Activated CD4-positive, alpha-beta T cell treated with anti-CD3 and anti-CD28 coated beads, Interleukin-2, amount 50 U/mL, for 16 hours (primary cell): ENCODE measurements at places on chromosomes 12 and 14.

- no peak for DNase-seq
These were observed 65.1 kb upstream of the NCOR2 start for GRCh38 chr12:124632519-124632984.

- peak; percentile 18 for DNase-seq
These were observed 33.4 kb upstream of the SYNDIG1L start for GRCh38 chr14:74459289-74459946.

DNA sequence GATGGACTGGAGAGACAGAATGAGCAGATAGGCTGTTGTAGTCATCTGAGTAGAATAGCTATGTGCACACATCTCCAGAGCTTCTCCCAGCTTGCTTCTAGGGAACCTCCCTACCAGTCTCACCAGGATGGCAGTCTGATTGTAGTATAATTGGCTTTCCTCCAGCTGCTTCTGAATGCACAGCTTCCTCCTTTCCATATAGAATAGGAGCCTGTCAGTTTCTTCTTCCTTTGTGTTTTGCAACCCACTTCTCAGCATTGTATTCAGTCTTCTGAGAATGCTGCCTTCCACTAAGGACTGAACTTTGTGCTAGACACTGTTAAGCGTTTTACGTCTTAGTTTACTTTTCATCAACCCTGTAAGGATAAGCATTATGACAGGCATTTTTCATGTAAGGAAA, 2.2 kb upstream of the CSAD start:
- no peak for DNase-seq

DNA sequence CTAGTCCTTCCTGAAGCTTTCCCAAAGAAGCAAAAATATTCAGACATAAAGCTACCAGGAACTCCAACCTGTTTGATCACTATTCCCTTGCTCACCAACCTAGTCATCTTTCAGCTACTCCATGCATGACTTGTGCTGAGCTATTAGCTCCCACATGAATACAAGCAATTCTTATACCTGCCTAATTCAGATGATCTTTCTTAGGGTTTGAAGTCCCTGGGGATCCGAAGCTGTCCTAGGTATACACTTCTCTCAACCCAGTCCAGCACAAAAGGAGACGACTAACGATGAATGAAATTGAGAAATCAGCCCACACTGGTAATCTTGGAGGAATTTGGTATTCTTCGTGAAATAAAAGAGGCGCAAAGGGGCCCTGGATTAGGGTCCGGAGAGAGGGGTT, 631 bp upstream of the PTGR2 start:
- no peak for DNase-seq

DNA sequence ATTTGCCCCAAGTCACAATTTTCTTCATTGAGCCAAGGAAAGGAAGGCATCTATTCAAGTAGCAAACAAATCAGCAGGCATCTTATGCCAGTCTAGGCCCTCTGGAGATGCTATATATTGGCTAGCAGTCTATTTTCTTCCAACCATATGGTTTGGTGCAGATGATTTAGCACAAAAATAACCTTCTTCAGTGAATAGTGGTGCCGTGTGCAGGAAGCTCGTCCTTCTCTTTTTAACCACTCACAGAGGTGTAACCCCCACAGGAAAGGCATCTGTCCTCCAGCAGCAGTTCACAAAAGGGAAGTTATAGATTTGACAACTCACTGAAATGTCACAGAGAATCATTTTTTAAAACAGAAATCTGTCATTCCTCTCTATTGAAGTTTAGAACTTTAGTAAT, 445.7 kb upstream of the SYT1 start:
- no peak for DNase-seq

GRCh38 chr12:108702595-108703320, 28.6 kb downstream of the CORO1C start:
- no peak for DNase-seq

- DNase-seq: no peak
These were observed 347.1 kb upstream of the DDHD1 start for GRCh38 chr14:53500191-53500590.

DNA sequence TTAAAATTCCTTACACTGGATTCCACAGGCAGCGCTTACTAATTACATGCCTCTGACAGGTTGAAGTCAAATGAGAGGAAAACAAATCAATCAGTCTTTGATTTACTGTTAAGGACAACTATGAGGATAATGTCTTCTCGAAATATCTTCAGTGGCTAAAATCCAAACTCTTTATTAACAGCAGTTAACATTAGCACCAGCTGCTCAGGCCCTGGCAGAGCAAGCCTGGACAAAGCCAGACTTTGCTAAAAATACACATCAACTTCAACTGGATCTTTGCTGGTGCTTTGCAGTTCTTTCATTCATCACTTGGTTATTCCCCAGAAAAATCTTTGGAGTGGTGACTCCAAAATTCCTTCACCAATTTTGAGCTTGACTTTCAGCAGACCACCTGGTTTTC, 98.7 kb downstream of the HECTD4 start:
- no peak for DNase-seq

GRCh38 chr12:122006186-122006926, 15.3 kb upstream of the BCL7A start:
- DNase-seq: no peak

DNA sequence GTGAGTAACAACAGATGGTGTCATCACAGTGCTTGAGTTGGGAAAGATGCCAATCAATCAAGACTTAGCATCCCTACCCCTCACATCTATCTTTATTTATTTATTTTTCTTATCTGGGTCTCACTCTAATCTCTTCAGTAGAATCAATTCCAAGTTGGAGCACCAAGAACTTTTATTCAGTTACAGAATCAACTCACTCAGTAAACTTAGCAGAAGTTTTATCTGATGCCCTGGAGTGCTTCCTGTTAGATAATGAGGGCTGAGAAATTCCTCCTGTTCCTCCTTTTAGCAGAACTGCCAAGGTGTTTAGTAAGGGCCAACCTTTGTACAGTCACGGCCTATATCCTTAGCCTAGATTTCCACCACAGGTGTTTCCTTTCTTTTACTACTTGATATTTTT, 11.3 kb upstream of the SLC5A8 start:
- no peak for DNase-seq

DNA sequence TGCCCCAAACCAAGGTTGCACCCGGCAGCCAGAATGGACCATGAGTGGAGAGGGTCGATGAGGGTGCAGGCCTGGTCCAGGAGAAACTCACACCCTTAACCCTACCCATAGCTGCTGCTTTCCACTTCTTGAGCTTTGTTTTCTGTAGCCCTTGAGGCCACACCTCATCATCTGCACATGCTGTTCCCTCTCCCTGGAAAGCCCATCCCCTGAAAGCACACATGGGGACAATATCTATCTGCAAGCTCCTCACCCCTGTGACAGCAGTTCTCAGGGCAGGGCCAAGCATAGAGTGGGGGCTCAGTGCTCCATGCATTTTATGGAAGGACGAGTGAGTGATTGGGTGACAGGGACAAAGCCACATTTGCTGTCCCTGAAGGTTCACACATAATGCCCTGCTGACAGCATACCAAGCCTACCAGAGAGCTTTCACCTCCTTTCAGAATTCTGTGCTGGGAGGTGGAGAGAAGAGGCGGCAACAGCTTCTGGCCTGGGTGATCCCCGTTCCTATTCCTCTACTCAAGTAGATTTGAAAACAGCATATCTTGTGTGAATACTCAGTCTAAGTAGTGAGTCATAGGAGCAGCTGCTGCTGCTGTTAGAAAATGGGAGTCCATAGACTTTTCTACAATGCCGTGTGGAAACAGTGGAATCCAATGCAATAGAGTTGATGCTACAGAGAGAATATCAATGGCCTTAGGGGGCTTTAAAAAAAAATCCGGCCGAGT, 44.6 kb downstream of the SRGAP1 start:
- DNase-seq: no peak

DNA sequence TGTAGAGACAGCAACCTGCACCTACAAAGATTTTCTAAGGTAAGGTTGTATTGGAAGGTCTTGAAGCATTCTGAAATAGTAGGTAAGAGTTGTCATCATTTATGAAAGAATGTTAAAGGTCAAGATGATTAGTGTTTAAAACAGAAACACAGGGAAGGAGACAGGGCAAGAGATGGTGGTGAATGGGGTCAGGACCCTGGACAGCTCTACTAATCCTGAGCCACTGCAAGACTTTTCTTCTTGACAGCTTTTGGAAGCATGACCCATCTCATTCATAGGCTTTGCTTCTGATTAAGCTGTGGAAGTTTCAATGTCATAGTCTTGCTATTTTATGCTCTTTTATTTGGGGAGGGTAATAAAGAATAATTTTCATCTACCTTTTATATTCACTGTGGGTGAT, 75.5 kb upstream of the CAND1 start:
- DNase-seq: peak; percentile 3

DNA sequence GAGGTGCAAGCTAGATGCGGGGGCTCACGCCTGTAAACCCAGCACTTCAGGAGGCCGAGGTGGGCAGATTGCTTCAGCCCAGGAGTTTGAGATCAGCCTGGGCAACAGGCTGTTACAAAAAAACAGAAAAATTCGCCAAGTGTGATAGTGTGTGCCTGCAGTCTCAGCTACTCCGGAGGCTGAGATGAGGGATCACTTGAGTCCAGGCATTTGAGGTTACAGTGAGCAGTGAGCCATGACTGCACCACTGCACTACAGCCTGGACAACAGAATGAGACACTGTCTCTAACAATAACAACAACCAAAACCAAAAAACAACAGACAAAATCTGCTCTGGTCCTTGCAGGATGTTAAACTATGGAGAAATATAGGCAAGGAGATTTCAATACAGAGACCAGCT, 13.9 kb downstream of the BTBD7 start:
- no peak for DNase-seq

GRCh38 chr12:14741153-14741552, 44.8 kb upstream of the GUCY2C start:
- DNase-seq: no peak

DNA sequence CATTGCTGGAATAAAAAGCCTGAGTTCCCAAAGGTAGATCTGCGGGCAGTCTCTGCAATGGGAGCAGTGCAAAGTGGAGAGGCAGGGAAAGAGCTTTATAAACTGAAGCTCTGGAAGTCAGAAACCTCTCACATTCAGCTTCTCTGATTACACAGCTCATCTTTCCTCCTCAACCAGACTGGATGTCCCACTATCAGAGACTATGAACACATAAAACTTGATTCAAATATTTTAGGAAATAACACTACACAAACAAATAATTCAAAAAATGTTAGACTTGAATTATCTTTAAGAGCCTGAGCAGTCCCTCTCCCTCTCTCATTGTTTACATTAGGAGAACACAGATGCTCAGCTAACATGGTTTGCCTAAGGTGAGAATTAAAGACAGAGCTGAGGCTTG, 72.9 kb downstream of the DENND5B start:
- no peak for DNase-seq

- DNase-seq: no peak
These were observed 785.8 kb downstream of the MED13L start for GRCh38 chr12:115491511-115492250.

DNA sequence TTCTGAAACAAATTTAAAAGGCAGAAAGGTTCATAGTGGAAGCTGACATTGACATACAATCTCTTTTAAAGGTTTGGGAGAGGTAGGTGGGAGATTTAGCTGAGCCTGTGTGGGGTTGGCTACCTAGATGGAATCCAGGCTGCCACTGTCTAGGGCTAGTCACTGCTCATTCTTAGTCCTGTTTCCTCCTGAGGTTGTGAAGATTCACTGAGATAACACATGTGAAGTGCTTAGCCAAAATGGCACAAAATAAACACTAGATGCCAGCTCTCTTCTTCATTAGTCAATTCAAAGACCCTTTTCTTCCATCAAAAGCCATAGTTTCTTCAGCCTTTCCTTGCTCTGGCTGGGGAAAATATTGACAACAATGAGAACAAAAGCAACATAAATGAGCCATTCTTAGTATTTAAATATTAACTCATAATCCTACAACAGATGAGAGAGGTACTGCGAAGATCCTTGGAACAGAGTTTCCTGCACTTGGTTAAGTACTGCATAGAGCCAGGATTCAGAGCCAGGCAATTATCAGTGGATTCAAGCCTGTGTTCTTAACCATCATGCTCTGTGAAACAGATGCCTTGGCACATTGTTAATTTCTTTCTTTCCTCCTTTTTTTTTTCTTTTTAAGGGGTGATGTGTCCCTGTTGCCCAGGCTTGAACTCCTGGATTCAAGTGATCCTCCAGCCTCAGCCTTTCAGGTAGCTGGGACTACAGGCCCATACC, 3.5 kb downstream of the MYF6 start:
- no peak for DNase-seq

GRCh38 chr14:99685151-99685591, 1.1 kb downstream of the CYP46A1 start:
- DNase-seq: no peak

GRCh38 chr12:28575593-28576205, 385.4 kb downstream of the CCDC91 start:
- no peak for DNase-seq

- DNase-seq: no peak
These were observed 37.5 kb upstream of the DDX11 start for GRCh38 chr12:31035967-31036665.

DNA sequence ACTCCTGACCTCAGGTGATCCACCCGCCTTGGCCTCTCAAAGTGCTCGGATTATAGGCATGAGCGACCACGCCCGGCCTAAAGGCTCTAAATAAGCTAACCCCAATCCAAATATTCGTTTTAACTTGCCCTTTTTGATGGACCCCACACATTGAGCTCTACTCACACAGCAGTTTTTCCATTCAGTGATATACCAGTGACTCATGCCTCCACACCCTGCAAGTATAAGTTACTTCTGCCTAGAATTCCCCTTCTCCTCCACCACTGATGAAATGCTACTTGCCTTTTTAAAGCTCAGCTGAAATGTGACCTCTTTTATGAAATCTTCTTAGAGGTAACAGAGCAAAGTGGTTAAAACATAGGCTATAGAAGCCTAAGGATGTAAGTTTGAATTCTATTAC, 68.8 kb downstream of the EXOC5 start:
- DNase-seq: no peak

- DNase-seq: no peak
These were observed 148.0 kb upstream of the FOXN3 start for GRCh38 chr14:89564989-89565388.

- DNase-seq: no peak
These were observed 8.4 kb downstream of the ANO6 start for GRCh38 chr12:45224311-45224710.

GRCh38 chr12:109738878-109739665, 25.4 kb downstream of the FAM222A start:
- DNase-seq: no peak

GRCh38 chr12:5546616-5547015, 114.7 kb downstream of the NTF3 start:
- DNase-seq: no peak
